Activated CD8-positive, alpha-beta memory T cell treated with anti-CD3 and anti-CD28 coated beads, Interleukin-2, amount 50 U/mL, for 48 hours (primary cell): ENCODE measurements at places on chromosomes 5 and 9.

GRCh38 chr5:136511046-136511445, 145.7 kb upstream of the TRPC7 start:
- no peak for DNase-seq

GRCh38 chr9:108665521-108666239, 190.1 kb downstream of the ACTL7B start:
- DNase-seq = no peak

GRCh38 chr5:3343211-3343610, 252.4 kb upstream of the IRX1 start:
- DNase-seq = no peak

DNA sequence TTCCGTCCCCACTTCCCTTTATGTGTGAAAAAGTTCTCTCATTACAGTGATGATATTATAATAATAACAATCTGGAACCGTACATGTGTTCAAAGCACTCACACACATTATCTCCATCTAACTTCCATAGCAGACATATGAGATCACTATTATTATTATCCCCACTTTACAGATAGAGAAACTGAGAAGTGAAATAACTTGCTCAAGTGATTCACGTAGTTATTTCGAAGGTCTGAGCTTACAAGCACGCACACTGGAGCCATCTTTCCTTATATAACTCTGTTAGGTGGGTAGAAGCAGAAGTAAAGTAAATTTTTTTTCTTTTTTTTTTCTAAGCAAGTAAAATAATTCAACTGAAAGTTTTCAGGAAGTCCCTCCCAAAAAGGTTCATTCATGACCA, 62.9 kb upstream of the PTGER4 start:
- DNase-seq = no peak

DNA sequence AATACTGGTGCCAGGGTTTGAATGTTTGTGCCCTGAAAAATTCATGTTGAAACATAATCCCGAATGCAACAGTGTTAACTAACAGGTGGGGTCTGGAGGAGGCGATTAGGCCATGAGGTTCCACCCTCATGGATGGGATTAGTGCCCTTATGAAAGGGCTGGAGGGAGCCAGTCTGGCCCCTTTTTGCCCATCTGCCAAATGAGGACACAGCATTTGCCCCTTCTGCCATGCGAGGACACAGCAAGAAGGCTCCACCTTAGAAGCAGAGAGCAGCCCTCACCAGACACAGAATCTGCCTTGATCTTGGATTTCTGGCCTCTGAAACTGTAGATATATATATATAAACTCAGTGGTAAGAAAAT, 32.6 kb upstream of the RNF130 start:
- no peak for DNase-seq

DNA sequence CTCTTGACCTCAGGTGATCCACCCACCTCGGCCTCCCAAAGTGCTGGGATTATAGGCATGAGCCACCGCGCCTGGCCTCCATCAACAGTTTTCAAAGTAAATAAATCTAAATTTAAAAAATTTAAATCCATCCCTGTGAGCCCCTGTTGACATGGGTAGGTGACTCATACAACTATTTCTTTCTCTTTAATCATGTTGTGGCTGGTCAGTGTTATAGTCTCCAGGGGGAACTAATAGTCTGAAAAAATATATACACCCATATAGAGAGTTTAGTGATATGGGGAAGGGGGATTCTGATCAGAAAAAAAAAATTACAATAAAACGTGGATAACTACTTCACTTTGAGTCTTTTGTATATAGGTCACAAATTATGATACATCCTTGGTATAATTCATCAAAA, 159.2 kb downstream of the ZNF608 start:
- DNase-seq = no peak

- no peak for DNase-seq
Observed at GRCh38 chr5:158470764-158471534, 612.0 kb upstream of the CLINT1 start.

DNA sequence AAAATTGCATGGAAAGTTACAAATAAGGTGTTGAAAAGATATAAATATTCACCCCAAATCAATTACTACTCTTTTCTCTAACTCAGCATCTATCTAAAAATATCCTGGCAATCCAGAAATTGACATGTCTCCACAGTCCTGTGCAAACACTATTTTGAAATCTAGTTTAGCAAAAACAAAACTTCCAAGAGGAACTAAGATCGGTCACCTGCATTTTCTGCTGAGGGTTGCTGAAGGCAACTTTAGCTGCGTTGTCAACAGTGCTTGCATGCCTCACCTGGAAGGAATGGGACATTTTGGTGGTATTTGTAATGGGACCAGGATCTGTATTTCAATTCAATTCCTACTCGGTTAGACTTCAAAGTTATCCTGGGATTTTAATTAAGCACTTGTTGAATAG, 398.3 kb downstream of the NTRK2 start:
- DNase-seq = no peak

DNA sequence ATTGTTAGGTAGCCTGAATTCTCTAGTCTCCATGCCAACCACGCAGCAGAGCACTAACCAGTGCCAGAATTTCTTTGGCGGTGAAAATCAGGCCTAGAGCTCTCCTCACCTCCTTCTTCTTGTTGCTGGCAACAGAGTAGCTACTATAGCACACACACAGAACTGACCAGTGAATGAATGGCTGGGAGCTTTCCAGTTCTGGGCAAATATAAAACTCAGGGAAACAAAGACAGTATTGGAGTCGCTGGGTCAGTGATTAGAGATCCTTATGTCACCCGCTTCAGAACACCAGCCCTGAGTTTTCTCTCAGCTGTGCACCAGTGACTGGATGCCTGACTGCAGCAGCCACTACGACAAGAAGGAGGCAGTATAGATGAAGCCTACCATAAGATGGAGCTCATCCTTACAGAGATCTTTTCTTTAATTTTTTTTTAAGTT, 26.9 kb upstream of the FEM1C start:
- no peak for DNase-seq

DNA sequence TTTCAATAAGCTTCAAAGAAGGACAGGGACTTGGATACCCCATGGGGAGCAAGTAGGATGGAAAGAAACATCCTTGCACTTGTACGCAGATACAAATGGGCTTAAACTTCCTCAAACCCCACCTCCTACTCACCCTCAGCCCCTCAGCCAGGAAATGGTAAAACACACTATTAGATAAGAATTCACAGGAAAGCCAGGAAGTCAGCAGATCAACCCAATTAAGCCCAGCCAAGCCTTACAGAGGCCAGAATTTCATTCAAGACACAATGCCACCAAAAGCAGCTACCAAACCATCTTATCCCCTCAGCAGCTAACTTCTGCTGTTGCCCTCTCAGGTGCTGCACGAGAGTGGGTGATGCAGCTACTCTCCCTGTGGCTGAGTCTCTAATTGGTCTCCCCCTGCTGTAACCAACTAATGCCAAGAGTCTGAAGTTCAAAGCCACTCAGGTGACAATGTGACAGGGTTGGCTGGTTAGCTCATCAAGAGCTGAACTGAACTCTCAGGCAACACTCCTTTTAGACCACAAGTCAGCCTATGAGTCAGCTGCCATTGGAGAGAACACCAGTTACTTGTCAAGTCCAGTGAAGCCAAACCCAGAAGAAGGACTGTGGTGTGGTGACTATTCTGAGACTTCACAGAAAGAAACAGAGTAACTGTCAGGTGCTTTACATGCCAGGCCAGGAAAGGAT, 201.9 kb downstream of the ZNF608 start:
- DNase-seq = no peak

DNA sequence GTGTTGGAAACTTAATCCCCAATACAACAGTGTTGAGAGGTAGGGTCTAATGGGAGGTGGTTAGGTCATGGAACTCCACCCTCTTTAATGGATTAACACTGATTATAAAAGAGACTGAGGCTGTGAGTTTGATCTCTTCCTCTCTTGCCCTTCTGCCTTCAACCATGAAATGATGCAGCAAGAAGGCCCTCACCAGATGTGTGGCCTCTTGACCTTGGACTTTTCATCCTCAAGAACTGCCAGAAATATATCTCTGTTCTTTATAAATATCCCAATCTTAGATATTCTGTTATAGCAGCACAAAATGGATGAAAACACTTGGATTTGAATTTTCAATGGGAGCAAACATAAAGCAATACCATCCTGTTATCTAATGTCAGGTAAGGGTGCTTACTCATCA, 67.6 kb downstream of the NMUR2 start:
- DNase-seq = no peak

- DNase-seq = no peak
Observed at GRCh38 chr9:121912812-121913627, 180.1 kb downstream of the TTLL11 start.

GRCh38 chr9:122819326-122819725, 9.1 kb downstream of the PDCL start:
- DNase-seq = no peak

- DNase-seq = no peak
Observed at GRCh38 chr9:20754556-20754955, 70.5 kb downstream of the FOCAD start.

- DNase-seq = no peak
Observed at GRCh38 chr5:123756816-123757215, 244.8 kb downstream of the CSNK1G3 start.

GRCh38 chr5:97383996-97384395, 200.9 kb upstream of the RIOK2 start:
- no peak for DNase-seq

DNA sequence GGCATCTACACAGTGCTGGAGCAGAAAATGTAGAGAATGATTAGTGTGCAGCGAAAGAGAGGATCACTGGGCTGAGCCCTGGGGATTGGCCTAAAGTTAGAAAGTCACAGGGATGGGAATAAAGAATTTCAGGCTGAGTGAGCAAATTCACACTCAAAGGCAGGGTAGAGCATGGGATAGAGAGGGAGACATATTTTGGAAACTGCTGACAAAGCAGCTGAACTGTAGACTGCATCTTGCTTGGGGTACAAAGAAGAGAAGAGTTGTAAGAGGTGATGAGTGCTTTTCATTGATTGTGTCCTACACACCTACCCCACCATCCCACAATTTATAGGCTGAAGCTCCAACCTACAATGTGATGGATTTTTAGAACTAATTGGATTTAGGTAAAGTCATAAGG, 677.8 kb downstream of the TAF11L14 start:
- DNase-seq = no peak

- no peak for DNase-seq
Observed at GRCh38 chr5:137515238-137515637, 16.1 kb upstream of the SPOCK1 start.

DNA sequence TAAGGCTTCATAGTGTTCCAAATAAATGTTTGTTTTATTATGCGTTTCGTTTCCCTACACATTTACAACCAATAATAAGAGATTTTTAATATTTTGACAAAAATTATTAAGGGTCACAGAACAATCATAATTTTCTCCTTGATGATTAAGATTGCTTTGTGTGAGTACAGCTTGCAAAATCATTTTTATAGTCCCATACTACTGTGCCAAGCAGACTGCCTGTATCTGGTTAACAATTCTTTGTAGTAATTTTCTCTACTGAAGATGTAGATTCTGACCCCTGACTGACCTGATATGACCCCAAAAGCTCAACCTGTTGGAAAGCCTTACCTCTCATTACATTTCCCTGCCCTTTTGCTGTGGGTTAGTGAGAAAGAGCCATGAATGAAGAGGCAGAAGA, 311.9 kb upstream of the PIK3R1 start:
- no peak for DNase-seq

GRCh38 chr5:66828046-66828547, 231.9 kb downstream of the MAST4 start:
- DNase-seq = no peak
